ENCODE measurements at places on chromosomes 7 and 10. TPM values are rescaled to one million over a fixed set of nuclear protein-coding genes. Genes with fewer than 3 reads are reported as not detected.

- DNase-seq = no peak
Observed at GRCh38 chr7:85232068-85232467, 45.2 kb upstream of the SEMA3D start.

- DNase-seq = no peak
Observed at GRCh38 chr10:125768219-125768855, 7.3 kb downstream of the MMP21 start.

DNA sequence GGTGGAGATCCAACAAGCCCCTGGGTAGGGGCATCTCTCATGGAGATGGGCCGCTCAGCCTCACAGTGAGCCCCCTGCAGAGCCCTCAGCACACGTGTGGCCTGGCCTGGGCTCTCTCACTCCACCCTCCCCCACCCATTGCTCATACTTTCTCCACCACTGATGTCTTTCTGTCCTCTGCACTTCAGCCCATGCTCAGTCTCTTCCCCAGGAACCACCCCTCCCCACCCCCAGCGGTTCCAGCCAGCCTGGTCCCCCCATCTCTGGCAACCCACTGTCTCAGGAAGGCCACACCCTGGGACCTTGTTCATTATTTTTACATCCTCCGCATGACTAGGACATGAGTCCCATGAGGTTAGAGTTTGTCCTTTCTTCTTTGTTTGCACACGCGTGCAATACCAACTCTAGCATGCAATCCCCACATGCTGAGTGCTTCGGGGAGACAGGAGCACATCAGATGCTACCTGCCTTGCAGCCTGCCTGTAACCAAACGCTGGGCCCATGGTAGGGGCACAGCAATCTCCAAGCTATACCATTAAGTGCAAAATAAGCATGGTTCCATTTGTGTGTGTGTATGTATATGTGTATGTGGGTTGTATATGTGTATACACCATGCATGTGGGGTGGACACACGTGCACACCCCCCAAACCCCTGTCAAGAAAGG is 408.4 kb upstream of the FOXK1 start:
- DNase-seq = no peak

DNA sequence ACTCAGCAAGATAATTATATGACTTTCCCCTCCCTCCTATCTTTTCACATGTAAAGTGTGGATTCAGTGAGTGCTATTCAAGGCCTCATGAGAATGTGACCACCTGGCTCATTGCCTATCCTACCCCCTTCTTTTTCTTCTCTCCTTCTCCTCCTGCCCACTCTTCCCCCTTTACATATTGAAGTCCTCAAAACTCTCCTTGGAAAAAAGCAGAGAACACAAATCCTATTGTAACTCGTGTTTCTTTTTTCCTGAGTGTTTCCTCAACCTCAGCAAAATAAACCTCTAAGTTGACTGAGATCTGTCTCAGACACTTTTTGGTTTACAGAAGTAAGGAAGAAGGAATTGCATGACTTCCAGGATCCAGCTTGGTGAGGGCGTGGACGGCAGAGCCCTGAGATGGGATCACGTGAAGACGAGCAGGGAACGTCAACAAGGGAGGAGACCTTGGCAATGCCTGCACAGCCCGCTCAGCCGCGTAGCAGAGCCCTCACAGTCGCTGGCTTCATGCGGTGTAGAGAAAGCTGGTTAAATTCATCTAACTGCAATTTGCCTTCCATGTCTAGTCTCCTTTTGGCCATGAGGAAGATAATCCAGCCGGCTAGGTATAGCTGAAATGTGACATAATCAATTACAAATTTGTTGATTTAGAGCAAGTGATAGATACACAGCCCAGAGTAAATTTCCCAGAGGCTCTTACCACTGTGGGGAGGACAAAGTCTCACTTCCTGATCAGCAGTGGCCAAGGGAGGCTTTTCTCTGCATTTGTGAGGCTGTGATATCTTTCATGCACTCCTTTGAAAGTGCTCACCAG is 75.7 kb downstream of the LYZL2 start:
- peak; percentile 82 for DNase-seq

Gene CYP2C18
- 1.7 TPM for total RNA-seq

Gene MMD2
- not detected for total RNA-seq

Gene LIPK
- not detected for total RNA-seq

GRCh38 chr7:23380556-23380955 is 81.4 kb downstream of the MALSU1 start:
- DNase-seq = no peak

GRCh38 chr10:368579-369220 is 233.4 kb downstream of the ZMYND11 start:
- peak; percentile 72 for DNase-seq

DNA sequence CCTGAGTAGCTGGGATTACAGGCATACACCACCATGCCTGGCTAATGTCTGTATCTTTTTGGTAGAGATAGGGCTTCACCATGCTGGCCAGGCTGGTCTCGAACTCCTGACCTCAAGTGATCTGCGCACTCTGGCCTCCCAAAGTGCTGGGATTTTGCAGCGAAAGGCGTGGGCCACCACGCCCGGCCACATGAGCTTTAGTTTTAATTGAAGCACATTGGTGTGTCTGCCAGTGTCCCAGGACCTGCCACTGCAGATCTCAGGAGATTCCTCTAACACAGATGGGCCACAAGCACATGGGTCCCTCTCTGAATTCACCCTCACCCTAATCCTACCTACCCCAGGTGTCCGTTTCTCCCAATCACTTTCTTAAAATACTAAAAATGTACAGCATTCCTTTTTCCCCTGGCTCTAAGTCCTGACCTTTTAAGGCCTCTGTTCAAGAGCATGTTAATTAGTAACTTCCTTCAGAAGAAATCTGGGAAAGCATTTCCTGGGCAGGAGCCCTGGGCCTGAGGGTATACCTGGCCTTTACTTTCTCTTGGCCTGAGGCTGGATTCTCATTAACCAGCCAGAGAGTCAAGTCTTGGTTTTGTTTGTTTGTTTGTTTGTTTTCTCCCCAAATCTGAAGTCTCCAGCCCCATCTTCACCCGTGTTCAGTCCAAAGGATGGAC is 82.6 kb downstream of the PRPF18 start:
- no peak for DNase-seq

- DNase-seq = no peak
Observed at GRCh38 chr7:3917436-3917835, 616.4 kb downstream of the SDK1 start.

GRCh38 chr10:103394180-103394579 is 2.1 kb downstream of the ATP5MK start:
- DNase-seq = no peak

Gene NPY4R2
- 2.1 TPM for total RNA-seq

DNA sequence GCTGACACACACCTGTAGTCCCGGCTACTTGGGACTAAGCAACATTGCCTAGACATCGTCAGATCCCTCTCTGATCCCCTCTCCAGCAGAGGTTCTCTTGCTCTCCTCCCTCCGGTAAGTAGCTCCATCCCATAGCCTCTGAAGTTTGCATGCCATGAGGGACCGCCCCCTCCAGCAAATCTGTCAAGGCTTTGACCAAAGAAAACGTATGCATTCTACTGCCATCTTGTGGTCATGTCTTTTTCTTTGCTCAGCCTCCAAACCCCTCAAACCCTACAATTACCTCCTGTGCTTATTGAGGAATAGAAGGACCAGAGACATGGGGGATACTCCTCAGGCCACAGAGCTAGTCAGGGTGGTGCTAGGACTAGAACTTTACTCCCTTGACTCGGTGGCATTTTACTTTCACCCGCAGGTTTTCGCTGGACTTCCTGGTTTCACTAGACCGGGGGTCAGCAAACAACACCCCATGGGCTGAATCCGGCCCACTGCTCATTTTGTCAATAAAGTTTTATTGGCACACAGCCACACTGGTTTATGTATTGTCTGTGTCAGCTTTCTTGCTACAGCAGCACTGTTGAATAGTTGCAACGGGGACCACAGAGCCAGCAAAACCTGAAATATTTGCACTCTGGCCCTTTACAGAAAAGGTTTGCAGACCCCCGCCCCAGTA is 202.6 kb upstream of the FOXK1 start:
- peak; percentile 25 for DNase-seq

GRCh38 chr10:86472061-86472460 is 49.5 kb downstream of the WAPL start:
- DNase-seq = no peak

- peak; percentile 52 for DNase-seq
Observed at GRCh38 chr10:5752301-5752871, 60.8 kb downstream of the GDI2 start.

GRCh38 chr10:125177641-125178640 is 17.6 kb upstream of the CTBP2 start:
- no peak for DNase-seq

DNA sequence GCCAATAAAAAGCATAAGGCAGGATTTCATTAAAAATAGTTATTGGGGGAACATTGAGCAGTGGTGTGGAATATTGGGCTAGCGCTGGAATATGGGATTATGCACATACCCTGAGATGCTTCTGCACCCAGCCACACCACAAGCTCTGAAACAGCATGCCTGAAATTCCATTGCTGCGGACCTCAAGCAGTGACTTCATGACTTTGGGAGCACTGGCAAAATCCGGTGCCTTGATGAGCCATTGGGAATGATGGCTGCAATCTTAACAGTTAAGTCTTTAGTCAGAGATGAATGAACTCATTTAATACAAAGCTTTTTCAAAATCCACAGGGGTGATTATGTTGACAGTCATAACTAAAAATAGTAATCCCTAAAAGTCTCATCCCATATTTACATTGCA is 274.7 kb upstream of the MTPN start:
- no peak for DNase-seq

- DNase-seq = no peak
Observed at GRCh38 chr10:50498465-50498864, 125.3 kb downstream of the SGMS1 start.

DNA sequence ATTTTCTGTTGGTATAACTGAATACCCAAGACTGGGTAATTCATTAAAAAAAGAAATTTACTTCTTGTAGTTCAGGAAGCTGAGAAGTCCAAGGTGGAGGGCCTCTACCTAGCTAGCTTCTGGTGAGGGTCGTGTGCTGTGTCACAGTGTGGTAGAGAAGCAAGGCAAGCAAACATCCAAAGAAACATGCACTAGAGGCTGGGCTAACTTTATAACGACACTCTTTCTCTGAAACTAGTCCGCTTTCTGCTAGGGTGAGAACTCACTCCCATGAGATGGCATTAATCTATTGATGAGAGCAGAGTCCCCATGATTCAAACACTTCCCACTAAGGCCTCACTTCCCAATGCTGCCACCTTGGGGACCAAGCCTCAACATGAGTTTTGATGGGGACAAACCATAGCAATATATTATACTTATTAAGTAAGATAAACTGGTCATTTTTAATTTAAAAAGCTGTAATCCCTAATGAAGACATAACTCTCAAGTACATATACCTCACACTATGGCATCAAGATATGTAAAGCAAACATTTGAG is 50.8 kb downstream of the PHYHIPL start:
- DNase-seq = no peak

Gene METTL2B
- 21.3 TPM for total RNA-seq

GRCh38 chr10:6840201-6840691 is 260.2 kb upstream of the PRKCQ start:
- DNase-seq = no peak

GRCh38 chr7:104956753-104957450 is 57.1 kb upstream of the KMT2E start:
- no peak for DNase-seq

GRCh38 chr7:3037259-3037658 is 6.4 kb downstream of the CARD11 start:
- no peak for DNase-seq

Gene SEM1
- total RNA-seq = 41.9 TPM

DNA sequence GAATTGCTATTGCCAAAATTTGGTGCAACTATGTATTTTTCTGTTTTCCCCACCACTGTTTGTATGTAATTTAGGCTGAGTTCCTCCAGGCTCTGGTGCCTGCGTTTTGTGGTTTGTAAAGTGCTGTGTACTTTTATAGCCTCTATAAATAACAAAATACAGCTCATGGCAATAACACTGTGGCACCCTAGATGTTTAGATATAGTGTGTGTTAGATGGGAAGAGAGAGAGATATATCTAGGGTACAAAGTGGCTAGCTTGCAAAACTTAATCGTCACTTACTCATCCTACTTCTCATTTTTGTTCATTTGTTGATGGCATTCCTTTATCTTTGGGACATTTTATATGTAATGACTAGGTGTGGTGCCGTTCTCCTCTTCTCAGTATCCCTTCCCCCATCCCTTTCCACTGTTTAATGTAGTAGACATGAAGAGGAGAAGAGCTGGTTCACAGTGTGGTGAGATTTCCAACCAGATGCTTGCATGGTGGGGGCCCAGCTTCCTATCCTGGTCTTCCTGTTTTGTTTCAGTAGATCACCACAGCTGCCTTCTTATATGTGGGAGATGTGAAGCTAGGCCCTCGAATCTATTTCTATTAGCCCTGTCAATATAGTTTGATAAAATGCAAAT is 115.0 kb downstream of the SND1 start:
- DNase-seq = no peak

Gene CUBN
- total RNA-seq = 3.0 TPM

DNA sequence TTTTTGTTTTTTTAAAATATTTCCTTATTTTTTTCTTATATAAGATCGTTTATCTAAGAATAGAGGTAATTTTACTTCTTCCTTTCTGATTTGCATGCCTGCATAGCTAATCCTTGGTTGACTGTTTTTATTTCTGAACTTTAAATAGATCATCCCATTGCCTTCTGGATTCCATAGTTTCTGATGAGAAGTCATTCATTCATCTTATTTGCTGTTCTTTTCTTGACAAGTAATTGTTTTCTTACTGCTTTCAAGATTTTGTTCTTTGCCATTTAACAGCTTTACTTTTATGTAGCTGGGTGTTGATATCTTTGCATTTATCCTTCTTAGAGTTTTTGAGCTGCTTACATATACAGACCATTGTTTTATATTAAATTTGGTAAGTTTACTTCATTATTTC is 437.9 kb downstream of the SDK1 start:
- no peak for DNase-seq

- DNase-seq = no peak
Observed at GRCh38 chr7:107528461-107528860, 35.3 kb downstream of the COG5 start.

DNA sequence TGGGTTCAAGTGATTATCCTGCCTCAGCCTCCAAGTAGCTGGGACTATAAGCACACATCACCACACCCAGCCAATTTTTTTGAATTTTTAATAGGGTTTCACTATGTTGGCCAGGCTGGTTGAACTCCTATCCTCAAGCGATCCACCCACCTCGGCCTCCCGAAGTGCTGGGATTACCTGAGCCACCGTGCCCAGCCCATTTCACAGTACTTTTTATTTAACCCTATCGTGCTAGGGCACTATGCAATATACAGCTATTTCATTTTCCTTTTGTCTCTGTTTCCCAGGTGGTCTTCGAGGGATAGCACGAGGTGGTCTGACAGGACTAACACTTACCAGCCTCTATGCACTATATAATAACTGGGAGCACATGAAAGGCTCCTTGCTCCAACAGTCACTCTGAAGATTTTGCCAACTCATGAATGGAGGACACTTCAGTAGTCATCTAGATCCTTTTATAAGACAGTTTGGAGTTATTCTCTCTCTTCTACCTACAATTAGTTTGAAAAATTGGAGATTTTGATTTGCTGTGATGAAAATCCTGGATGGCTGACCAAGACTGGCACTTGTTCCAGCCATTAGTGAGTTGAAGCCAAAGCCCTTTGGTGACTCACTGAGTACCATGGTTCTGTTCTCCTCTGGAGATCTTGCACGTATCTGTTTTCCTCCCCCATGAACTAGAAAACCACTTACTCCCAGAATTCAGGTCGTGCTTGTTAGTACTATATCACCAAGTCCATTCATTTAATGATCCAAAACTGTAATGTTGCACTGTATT is 27.3 kb downstream of the NCOA4 start:
- DNase-seq = no peak

Gene MBL2
- not detected for total RNA-seq

- no peak for DNase-seq
Observed at GRCh38 chr10:15452545-15452944, 81.5 kb upstream of the FAM171A1 start.

- no peak for DNase-seq
Observed at GRCh38 chr7:151186640-151187408, at the start of gene ASB10. ASB10 (minus strand) TSS chr7:151187250; CDS start chr7:151187130, 120 bp downstream.

Gene SSC4D
- 2.1 TPM for total RNA-seq
